ENCODE measurements at places on chromosomes 7 and 10. TPM values are rescaled to one million over a fixed set of nuclear protein-coding genes. Genes with fewer than 3 reads are reported as not detected.

The ANKRD22 gene
- total RNA-seq: not detected

The CALCR gene
- 0.64 TPM for total RNA-seq

The LGI1 gene
- total RNA-seq: not detected

The LIPK gene
- total RNA-seq: not detected

The SAMD9L gene
- total RNA-seq: 1.8 TPM

The SLC39A12 gene
- total RNA-seq: not detected

The HECTD2 gene
- total RNA-seq: 3.9 TPM

The CCL26 gene
- not detected for total RNA-seq

The STAMBPL1 gene
- total RNA-seq: 0.72 TPM

The KAZALD1 gene
- total RNA-seq: 1.8 TPM

The FAM237B gene
- not detected for total RNA-seq

- H3K4me3 ChIP-seq: no peak overlapping the region
- H3K27me3 ChIP-seq: peaks cover 4% of the 10 kb centered on the region
- no peaks in the 10 kb centered on the region for H3K36me3 ChIP-seq
- no peak overlapping the region for H3K27ac ChIP-seq
- DNase-seq: no peak
Observed at GRCh38 chr10:123781324-123781900, 110.2 kb downstream of the CPXM2 start.

DNA sequence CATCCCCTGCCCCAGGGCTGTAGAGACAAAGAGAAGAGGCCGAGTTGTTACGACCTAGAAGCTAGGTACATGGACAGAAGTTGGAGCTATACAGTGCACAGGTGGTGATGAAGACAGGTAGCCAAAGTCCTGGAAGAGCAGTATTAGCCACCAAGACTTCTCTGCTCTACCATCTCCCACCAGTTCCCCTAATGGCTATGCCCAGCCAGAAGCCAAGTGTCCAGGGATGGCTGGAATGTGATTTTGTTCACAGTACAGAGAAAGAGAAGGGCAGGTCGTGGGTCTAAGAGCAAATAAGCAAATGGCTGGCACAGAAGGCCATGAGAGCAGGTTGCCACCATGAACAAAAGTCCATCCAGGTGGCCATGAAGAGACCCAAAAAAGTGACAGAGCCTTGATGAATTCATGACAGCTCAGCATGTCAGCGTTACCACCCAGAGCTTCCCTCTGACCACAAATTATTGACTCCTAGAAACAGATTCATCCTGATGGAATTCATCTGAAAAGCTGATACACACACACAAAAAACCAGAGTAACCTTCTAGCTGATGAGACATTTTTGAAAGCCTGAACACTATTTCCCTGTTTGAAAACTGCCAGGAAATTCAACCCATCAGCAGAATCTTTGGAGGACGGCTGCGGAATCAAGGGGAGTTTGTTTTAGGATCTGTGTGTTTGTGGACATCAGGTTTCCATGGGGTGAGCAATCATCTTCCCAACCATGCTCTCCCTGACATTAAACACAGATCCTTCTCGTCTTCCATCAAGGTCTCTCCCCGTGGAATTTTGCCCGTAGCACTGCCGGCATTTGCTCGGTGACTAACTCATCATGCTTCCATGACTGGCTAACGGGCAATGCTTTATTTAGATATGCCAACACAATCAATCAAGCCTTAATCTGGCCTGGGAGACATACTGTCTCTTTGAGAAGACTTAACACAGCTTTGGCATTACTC is 906.7 kb upstream of the AUTS2 start:
- H3K4me1 ChIP-seq: peaks cover 12% of the 10 kb centered on the region
- no peaks in the 10 kb centered on the region for H3K36me3 ChIP-seq
- no peak overlapping the region for H3K4me3 ChIP-seq
- H3K27ac ChIP-seq: no peak overlapping the region
- peak; percentile 69 for DNase-seq
- H3K27me3 ChIP-seq: no peaks in the 10 kb centered on the region

DNA sequence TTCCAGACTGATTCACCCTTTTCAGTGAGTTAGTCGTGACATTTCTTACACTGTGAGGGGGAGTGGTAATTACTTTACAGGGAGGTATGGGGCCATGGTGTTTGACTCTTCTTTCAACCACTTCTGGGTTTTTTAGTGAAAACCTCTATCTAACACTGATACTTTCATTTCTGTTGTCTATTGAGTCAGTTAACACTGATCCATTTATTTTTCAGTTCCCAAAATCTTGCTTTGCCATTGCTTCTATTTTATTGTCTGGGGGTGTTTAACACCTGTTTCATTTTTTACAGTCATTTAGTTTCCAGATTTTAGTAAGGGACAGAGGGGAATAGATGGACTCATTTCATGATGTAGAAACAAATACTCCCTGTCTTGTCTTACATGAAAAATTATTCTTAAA is 61.5 kb downstream of the HELLS start:
- no peak overlapping the region for H3K27ac ChIP-seq
- DNase-seq: no peak
- H3K4me3 ChIP-seq: no peak overlapping the region
- no peaks in the 10 kb centered on the region for H3K4me1 ChIP-seq

DNA sequence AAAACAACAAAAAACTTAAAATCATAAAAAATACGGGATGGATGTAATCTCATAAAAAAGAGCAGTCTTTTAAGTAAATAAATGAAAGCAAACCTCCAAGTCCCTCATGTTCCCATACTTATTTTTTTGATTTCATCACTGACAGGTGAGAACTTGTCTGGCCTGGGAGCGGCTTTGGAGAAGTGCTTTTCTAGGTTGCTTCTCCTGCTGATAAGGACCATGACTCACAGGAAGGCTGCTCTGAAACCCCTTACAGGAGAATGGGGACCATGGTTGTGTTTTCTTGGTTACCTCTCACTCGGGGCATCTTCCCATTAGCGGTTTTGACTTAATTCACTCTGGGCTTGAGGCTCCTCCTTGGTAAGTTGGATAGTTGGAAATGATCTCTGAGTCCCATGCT is 237.4 kb downstream of the CAMK1D start:
- no peaks in the 10 kb centered on the region for H3K36me3 ChIP-seq
- no peaks in the 10 kb centered on the region for H3K4me1 ChIP-seq
- H3K4me3 ChIP-seq: no peak overlapping the region
- no peak for DNase-seq
- H3K27ac ChIP-seq: no peak overlapping the region
- no peaks in the 10 kb centered on the region for H3K27me3 ChIP-seq

DNA sequence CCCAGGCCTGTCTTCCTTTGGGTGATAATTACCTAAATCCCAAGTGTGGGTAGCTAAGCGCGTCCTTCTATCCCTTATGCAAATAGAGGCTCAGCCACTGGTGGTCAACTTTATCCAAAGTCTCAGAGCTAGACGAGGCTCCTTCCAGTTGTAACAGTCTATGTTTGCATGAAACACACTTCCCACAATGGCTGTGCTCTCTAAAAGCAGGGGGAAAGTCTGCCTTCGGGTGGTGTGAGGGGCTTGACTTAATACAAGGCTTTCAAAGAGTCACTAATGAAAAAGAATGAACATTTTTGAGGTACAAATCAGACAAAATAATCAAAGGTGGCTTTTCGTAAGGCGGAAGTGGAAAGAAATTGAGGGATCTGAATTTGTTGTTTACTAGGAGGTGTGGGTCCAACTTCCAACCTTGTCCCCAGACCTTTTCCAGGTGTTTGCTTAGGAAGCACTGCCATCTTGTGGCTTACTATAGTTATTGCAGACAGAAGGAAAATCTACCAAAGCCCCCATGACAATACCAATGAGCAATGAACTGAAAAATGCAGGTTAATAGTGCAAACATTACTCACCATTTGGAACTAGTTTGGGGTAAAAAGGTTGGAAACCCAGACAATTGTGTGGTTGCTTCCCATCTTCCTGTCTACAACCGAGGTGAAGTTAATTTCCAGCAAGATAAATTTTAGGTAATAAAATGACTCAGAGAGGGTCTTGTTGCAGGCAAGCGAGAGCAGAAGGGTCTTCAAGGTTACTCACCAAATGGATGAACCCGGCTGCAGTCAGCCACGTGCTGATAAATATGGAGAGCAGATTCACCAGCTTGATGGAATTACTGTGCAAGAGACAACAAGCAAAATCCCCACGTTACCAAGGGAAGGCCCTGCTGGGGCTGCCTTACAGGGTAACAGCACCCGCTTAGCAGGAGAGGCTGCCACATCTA is 525.7 kb downstream of the KCNMA1 start:
- H3K36me3 ChIP-seq: no peaks in the 10 kb centered on the region
- no peak for DNase-seq
- no peak overlapping the region for H3K4me3 ChIP-seq
- H3K4me1 ChIP-seq: no peaks in the 10 kb centered on the region

- no peaks in the 10 kb centered on the region for H3K36me3 ChIP-seq
- DNase-seq: no peak
- H3K4me3 ChIP-seq: no peak overlapping the region
- no peaks in the 10 kb centered on the region for H3K4me1 ChIP-seq
- no peak overlapping the region for H3K27ac ChIP-seq
Observed at GRCh38 chr10:45278860-45279498, 36.4 kb downstream of the OR13A1 start.

DNA sequence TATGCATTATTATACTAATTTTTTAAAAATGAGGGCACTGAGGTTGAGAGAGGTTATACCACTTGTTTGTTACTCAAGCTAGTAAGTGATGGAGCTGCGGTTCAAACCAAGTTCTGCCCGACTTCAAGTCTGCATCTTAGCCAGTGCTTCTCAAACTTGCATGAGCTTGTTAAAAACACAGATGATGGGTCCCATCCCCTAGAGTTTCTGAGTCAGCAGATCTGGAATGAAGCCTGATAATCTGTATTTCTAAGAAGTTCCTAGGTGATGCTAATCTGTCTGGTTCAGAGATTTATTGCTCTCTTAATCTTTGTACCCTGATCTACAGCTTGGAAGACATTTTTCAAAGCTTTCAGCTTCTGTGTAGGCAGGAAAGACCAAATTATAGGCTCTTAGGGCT is 67.7 kb upstream of the CC2D2B start:
- H3K4me1 ChIP-seq: no peaks in the 10 kb centered on the region
- H3K27me3 ChIP-seq: no peaks in the 10 kb centered on the region
- H3K27ac ChIP-seq: no peak overlapping the region
- no peak for DNase-seq
- no peak overlapping the region for H3K4me3 ChIP-seq

- H3K4me1 ChIP-seq: no peaks in the 10 kb centered on the region
- no peak overlapping the region for H3K4me3 ChIP-seq
- no peaks in the 10 kb centered on the region for H3K36me3 ChIP-seq
- no peak overlapping the region for H3K27ac ChIP-seq
- no peak for DNase-seq
Observed at GRCh38 chr10:63885156-63885555, 364.0 kb downstream of the REEP3 start.

DNA sequence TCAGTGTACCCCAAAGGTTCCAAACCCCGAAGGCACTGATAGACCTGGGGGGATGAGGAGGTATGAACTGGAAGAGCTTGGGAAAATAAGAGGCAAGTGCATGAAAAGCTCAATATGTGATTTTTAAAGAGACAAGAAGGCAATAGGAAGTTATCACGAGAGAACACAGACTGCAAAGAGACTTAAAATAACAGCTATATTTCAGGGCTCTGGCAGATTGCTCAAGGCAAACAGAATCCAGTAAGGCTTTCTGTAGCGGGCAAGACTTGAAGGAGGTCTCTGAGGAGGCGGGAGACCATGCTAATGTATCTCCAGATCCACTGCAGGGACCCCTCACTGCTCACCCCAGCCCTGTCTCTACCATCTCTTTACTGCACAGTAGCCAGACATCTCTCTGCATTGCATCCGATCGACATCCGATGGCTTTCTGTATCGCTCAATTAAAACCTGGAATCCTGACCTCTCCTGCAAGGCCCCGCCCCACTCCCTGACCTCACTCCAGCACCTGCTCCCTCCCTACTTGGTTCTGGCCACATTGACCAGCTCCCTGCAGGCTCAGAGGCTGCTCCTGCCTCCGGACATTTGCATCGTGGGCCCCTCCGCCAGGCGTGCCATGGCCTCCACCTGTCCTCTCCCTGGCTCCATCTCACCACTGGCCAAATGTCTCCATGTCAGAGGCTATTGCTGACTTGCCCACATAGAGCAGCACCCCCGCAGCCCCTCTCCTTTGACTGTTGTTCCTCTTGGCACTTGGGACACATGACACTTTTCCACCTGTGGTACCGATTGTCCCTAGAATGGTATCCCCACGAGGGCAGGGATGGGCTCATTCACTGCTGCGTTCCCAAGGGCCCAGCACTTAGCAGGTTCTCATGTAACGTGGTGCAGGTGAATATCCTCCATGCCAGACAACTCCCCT is 118.0 kb downstream of the PRKAG2 start:
- no peaks in the 10 kb centered on the region for H3K27me3 ChIP-seq
- no peak overlapping the region for H3K27ac ChIP-seq
- DNase-seq: no peak
- no peak overlapping the region for H3K4me3 ChIP-seq

DNA sequence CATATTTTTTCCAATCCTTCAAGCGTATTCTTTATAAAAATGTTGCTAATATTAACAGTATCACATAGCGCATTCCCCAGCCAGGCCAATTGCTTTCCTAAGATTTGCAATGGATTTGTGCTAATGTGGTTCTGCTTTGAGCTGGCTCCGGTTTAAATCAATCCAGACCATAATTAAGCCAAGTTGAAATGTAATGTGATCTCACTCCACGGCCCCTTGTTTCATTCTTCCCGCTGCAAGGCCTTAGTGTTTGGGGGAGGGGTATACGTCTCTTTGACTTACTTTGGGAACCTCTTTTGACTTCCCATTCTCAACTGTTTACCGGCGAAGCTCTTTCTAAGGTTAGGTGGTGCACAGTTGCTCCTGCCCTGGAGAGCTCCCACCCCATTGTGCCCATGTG is 86.4 kb downstream of the PRPF18 start:
- no peak overlapping the region for H3K4me3 ChIP-seq
- no peak for DNase-seq
- no peak overlapping the region for H3K27ac ChIP-seq
- no peaks in the 10 kb centered on the region for H3K4me1 ChIP-seq

- H3K4me1 ChIP-seq: no peaks in the 10 kb centered on the region
- DNase-seq: no peak
- no peak overlapping the region for H3K27ac ChIP-seq
- H3K4me3 ChIP-seq: no peak overlapping the region
Observed at GRCh38 chr10:121873236-121873635, 54.6 kb downstream of the ATE1 start.

- no peaks in the 10 kb centered on the region for H3K27me3 ChIP-seq
- H3K36me3 ChIP-seq: no peaks in the 10 kb centered on the region
- no peaks in the 10 kb centered on the region for H3K4me1 ChIP-seq
Observed at GRCh38 chr10:129614341-129614740, 147.3 kb downstream of the MGMT start.

- no peaks in the 10 kb centered on the region for H3K36me3 ChIP-seq
- H3K4me3 ChIP-seq: no peak overlapping the region
- H3K27me3 ChIP-seq: no peaks in the 10 kb centered on the region
- no peak overlapping the region for H3K27ac ChIP-seq
- DNase-seq: no peak
- no peaks in the 10 kb centered on the region for H3K4me1 ChIP-seq
Observed at GRCh38 chr10:106540645-106541044, 623.9 kb downstream of the SORCS1 start.

DNA sequence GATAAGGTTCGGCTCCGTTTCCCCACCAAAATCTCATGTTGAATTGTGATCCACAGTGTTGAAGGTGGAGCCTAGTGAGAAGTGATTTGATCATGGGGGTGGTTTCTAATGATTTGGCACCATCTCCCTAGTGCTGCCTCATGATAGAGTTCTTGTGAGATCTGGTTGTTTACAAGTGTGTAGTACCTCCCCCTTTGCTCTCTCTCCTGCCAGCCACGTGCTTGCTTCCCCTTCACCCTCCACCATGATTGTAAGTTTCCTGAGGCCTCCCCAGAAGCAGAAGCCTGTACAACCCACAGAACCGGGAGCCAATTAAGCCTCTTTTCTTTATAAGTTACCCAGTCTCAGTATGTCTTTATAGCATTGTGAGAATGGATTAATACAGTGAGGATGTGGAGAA is 12.1 kb upstream of the LRGUK start:
- no peaks in the 10 kb centered on the region for H3K27me3 ChIP-seq
- no peaks in the 10 kb centered on the region for H3K4me1 ChIP-seq
- DNase-seq: no peak
- no peaks in the 10 kb centered on the region for H3K36me3 ChIP-seq
